ENCODE measurements at places on chromosomes 1 and 21.

DNA sequence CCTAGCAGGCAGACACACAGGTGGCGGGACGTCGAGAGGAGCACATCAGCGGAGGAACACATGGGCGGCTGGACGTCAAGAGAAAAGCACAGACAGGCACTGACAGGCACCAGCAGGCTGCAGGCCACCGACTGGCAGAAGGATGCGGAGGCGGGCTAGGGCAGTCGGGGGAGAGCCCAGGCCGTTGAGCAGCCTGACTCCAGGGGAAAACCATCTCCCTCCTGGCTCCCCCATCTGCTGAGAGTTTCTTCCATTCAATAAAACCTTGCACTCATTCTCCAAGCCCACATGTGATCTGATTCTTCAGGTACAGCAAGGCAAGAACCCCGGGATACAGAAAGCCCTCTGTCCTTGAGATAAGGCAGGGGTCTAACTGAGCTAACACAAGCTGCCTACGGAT is 25.5 kb downstream of the B3GALT5 start:
- DNase-seq = no peak

DNA sequence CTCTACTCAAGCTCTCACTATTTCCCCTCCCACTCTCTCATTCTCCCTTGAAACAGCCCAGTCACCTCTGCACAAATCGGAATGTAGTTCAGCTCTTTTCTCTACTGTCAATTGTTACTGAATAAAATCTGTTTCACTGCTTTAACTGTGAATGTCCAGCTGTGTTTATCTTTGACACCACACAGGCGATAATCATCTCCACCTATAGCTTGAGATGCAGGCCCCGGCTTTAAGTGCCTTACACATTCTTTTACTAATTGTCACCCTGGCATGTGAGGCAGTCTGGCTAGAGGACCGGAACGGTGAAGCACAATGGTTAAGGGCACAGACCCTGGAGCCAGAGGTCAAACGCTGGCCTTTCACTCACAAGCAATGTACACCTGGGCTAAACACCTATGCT is 122.8 kb upstream of the C8B start:
- no peak for DNase-seq

- DNase-seq = peak; percentile 50
Measured at GRCh38 chr21:38567335-38567969, 69.2 kb upstream of the ERG start.

DNA sequence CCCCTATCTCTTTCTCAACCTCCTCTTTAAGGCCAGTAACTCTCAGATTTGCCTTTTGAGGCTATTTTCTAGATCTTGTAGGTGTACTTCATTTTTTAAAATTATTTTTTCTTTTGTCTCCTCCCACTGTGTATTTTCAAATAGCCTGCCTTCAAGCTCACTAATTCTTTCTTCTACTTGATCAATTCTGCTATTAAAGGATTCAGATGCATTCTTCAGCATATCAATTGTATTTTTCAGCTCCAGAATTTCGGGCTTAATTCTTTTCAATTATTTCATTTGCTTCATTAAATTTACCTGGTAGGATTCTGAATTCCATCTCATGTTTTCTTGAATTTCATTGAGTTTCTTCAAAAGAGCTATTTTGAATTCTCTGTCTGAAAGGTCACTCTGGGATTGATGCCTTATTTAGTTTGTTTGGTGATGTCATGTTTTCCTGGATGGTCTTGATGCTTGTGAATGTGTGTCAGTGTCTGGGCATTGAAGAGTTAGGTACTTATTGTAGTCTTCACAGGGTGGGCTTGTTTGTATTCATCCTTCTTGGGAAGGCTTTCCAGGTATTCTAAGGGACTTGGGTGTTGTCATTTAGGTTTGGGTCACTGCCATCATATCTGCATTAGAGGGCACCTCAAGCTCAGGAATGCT is 3.6 kb upstream of the HHAT start:
- DNase-seq = no peak

GRCh38 chr21:46323710-46324389 is at the start of the genes C21orf58 and PCNT:
Gene C21orf58, minus strand, starts transcription at chr21:46323870. Its CDS starts 1,132 bp downstream, at chr21:46322738.
Gene PCNT, plus strand, starts transcription at chr21:46324156. Its CDS starts 73 bp downstream, at chr21:46324229.
- DNase-seq = peak; percentile 98

DNA sequence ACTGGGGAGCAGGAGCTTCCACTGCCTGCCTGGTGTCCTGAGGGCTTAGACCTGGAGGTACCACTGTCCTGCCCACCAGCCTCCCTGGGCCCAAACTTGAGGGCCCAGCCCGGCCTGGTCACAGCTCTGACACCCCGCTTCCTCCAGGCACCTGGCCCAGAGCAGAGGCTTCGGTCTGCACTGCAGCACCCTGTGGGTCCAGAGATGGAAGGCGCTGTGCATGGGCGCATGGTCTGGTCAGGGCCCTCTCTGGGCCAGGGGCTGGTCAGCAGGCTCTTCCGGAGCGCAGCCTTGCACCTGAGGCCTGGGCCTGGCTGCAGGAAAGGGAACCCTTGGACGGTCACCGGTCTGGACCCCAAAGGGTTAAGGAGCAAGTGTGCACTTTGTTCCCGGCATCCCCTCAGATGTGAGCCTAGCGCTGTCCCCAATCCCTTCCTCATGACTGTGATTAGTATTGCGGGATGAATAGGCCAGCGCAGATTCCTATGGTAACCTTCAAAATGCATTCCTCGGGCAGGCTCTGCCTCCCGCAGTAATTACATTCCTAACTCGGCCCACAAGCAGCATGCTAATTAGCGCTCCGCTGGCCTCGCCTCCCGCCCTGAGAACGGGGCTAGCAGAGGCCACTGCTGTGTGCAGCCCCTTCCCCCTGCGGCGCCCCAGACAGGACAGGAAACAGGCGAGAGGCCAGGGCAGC is 36.3 kb downstream of the PRDM16 start:
- DNase-seq = peak; percentile 36

GRCh38 chr1:223137455-223138085 is 5.5 kb downstream of the TLR5 start:
- DNase-seq = no peak

- no peak for DNase-seq
Measured at GRCh38 chr21:43892984-43893535, 28.0 kb downstream of the AGPAT3 start.

GRCh38 chr1:19442154-19443096 is 42.9 kb downstream of the CAPZB start:
- no peak for DNase-seq

- no peak for DNase-seq
Measured at GRCh38 chr1:109788695-109789521, 25.2 kb upstream of the EPS8L3 start.

DNA sequence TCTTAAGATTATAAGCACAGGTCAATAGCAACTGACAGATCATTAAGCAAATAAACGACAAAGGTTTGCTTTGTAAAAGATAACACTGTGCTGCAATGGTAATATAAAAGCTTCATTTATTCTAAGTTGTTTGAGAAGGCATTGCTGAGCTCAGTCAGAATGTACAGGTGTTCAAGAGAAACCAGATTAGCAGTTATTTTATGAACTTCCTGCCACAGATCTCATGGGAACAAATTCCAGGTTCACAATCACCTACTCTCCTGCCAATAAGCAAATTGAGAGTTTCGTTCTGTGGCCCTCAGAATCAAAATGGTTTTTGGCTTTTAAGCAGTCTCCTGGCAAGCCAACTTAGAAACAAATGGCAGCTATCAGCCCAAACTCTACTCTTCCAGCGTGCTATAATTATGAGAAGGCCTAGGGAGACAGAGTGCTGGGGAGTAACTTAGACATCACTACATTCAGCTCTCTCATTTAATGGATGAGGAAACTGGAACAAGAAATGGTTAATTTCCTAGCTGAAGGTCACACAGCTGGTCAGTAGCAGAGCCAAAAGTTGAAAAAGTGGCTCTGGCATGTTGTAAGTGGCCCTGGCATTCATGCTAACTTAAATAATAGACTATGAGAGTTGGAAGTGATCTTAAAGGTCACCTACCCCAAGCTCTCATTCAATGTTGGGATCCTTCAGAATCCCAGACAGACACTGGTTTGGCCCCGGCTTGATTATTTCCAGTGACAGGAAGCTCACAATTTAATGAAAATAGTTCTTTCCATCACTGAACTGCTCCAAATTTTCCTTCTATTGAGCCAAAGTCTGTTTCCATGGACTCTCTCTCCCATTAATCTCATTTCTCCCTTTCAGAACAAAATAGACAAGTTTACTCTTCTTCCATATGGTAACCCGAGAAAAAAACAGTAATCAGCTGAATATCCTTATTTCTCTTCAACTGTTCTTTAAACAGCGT is 82.6 kb upstream of the EDEM3 start:
- no peak for DNase-seq

DNA sequence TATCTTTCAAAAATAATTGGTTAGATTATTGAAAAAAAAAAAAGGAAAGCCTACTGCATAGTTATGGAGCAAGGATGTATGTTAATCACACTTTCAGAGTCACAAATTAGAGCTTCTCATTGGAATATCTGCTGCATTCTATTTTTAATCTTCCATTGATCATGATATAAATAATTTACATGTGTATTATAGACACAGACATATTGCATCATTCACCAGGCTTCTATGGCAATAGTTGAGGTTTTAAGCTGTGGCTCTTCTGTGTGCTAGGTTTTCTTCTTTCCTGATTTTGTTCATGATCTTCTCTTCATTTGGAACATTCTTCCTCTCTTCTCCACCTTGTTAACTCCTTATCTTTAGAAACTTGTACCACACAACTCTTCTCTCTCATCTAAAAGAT is 123.2 kb upstream of the HMCN1 start:
- DNase-seq = no peak

DNA sequence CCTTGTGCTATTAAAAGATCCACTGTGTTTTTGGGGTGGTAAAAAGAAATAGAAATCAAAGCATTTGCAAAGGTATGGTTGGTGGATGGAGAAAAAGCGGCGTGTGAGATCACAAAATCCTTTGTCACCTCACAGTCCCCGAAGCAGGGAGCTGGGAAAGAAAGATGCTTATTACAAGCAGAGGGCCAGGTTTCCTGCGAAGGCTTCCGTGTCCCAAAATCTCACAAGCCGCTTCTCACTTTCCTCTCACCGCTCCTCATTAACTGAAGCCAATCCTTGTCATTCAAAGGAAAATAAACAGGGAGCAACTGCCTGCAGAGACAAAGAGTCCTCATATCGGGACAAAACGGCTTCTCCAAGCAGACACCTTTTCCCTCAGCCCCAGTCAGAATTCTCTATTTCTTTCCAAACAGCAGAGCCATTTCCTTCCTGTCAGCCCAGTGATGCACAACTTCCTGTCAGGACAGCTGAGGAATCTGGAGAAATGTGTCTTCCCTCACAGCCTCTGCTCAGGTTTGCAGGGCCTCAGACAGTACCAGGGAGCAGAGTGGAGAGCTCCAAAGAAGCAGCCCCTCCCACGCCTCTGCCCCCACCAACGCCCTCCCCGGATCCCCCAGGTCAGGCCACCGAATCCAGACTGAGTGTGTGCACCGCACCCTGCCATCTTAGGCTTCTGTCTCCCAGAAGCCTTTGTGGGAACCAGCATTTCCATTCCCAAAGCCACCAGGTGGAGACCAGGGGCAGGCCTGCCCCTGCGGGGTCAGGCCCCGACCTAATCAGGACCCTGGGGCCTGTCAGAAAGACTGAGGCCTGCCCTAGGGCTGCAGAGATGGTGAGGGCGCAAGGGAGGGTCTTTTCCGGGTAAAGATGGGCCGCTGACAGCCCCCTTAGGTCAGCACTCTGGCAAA is 29.6 kb downstream of the KCNN3 start:
- DNase-seq = no peak

DNA sequence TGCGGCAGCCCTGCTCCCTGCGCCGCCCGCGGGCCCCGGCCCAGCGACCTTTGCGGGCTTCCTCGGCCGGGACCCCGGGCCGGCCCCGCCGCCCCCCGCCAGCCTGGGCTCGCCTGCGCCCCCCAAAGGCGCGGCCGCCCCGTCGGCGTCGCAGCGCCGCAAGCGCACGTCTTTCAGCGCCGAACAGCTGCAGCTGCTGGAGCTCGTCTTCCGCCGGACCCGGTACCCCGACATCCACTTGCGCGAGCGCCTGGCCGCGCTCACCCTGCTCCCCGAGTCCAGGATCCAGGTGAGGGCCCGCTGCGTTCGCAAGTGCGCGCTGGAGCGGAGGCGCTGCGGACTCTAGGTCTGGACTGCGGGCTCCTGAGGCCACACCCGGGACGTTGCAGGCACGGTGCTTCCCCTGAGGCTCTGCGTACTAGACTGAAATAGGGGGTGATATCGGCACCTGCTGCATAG is 351 bp downstream of the MIXL1 start:
- peak; percentile 7 for DNase-seq

GRCh38 chr21:31460980-31461379 is 116.9 kb upstream of the TIAM1 start:
- DNase-seq = no peak

- no peak for DNase-seq
Measured at GRCh38 chr1:181497870-181498269, 14.6 kb downstream of the CACNA1E start.

DNA sequence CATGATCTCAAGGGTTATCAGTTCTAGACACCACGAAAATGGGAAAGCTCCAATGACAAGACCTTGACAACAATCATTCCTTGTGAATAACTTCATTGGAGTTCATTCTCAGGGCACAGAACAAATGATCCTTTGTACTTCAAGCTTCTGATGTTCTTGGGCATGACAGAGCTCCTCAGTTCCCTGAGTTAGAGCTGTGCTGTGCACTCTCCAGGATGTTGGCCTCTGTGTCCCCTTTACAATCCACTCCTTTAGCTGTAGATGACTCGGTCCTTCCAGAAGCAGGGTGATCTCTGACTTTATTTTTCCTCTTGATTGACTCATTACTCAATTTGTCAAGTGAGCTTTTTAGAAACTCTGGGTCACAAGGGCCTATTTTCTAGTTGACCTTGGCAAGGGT is 3.9 kb upstream of the FAM78B start:
- DNase-seq = no peak

DNA sequence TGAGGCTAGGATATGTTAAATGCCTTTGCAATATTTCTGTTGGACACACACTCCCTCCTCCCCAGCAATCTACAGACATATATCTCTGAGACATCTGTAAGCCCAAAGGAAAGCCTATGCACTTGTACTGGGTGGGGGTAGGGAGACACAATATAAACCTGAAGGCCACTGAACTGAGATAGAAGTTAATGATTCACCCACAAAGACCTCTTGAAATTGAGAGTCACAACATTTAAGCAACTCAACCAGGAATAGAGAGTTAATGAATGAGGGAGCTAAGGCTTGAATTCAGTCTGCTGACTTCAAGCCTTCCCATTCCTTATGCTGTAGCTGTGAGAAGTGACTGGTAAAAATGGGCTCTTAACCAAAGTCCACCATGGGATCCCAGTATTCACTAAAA is 5.0 kb downstream of the OR10J1 start:
- no peak for DNase-seq

Data from astrocyte of the spinal cord (primary cell).